ENCODE measurements at places on chromosomes 2 and 18. TPM values are rescaled to one million over a fixed set of nuclear protein-coding genes. Genes with fewer than 3 reads are reported as not detected.

DNA sequence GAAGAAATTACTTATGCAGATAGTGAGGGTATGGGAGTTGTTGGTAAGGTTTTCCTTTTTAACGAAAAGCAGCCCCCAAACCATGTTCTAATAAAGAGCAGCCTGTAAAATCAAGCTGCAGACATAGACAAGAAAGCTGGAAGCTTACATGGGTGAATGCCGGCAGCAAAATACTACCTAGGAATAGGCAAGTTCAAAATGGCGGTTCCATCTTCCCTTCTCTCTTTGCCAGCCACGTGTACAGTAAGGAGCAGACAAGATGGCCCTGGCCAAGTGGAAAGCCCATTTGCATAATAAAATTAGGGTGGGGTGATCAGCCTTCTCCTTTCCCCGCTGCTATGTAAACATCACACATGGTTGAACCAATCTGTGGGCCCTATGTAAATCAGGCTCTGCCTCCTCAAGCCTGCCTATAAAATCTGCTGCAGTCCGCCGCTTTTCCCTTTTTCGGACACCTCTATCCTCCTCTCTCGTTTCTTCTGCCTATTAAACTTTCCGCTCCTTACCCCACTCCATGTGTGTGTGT, 155.0 kb downstream of the ZBTB7C start:
- DNase-seq: no peak
- H3K27me3 ChIP-seq: no peaks in the 10 kb centered on the region
- no peak overlapping the region for H3K4me3 ChIP-seq
- H3K4me1 ChIP-seq: no peaks in the 10 kb centered on the region

DNA sequence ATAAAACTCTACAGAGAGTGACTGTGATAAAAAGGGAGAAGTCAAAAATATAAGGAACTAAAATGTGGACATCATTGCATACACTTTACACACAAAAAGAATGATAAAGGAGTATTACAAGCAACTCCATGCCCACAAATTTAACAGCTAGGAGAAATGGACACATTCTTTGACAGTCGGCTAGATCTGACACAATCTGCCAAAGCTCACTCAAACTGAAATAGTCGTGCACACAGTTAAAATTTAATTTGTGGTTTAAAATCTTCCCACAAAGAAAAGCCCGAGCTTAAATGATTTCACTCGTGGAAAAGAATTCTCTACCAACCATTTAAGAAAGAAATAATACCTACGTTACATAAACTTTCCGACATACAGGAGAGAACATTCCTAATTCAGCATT, 132.4 kb downstream of the ZAP70 start:
- no peak for DNase-seq
- no peak overlapping the region for H3K4me3 ChIP-seq
- no peaks in the 10 kb centered on the region for H3K4me1 ChIP-seq
- H3K27me3 ChIP-seq: no peaks in the 10 kb centered on the region

GRCh38 chr18:46268671-46269070, 164.5 kb downstream of the HAUS1 start:
- DNase-seq: no peak
- peaks cover 7% of the 10 kb centered on the region for H3K36me3 ChIP-seq
- H3K27me3 ChIP-seq: no peaks in the 10 kb centered on the region
- no peaks in the 10 kb centered on the region for H3K4me1 ChIP-seq
- H3K27ac ChIP-seq: no peak overlapping the region

DNA sequence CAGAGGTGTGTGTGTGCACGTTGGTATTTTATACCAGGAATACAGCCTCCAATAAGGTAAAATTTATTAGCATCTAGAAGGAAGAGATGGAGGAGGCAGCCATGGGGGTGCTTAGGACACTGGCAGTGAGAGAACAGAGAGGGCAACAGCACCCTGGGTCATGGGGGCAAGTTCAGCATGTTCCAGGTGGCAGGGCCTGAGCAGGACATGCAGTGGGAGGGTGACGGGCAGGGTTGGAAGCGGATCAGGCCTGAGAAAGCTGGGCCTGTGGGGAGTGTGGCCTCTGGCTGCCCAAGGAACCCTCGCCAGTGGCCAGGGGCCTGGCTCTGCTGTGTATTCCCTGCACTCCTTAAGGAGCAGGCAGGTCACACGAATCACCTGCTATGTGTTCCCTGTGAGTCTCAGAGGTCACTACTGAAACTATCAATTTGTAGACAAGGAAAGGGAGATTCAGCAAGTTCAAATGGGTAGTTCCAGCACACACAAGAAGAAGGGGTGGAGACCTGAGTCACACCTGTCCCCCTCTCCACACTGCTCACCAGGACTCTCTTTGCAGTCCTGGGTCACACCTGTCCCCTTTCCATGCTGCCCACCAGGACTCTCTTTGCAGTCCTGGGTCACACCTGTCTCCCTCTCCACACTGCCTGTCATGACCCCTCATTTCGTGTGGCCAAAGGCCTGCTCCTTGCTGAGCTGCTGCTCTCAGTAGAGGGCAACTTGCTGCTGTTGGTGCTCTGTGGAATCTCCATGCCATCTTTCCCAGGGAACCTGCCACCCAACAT, 463.9 kb upstream of the HS6ST1 start:
- H3K27me3 ChIP-seq: no peaks in the 10 kb centered on the region
- H3K27ac ChIP-seq: no peak overlapping the region
- H3K4me3 ChIP-seq: no peak overlapping the region
- H3K4me1 ChIP-seq: peaks cover 9% of the 10 kb centered on the region

The LTBP1 gene
- total RNA-seq: 423 TPM
